ENCODE measurements at places on chromosomes 7 and 10. TPM values are rescaled to one million over a fixed set of nuclear protein-coding genes. Genes with fewer than 3 reads are reported as not detected.

The PDK4 gene
- total RNA-seq: 1.1 TPM

The OR6V1 gene
- total RNA-seq: not detected

The VGF gene
- 0.20 TPM for total RNA-seq

The CYP2E1 gene
- total RNA-seq: not detected

The AGR2 gene
- not detected for total RNA-seq

The TAS2R40 gene
- total RNA-seq: not detected

The DNAJC12 gene
- 3.4 TPM for total RNA-seq

Measured in M059J (cell line).